ENCODE measurements at places on chromosomes 13 and 19.
A peak's percentile ranks its signal among the peaks of the same experiment; 100 is the strongest.

- no peak for DNase-seq
Observed at GRCh38 chr13:83311886-83312577, 570.2 kb downstream of the SLITRK1 start.

GRCh38 chr19:7360393-7360984 lies 11.8 kb downstream of the ARHGEF18 start:
- DNase-seq = no peak

- DNase-seq = no peak
Observed at GRCh38 chr13:114067381-114067885, 65.0 kb downstream of the RASA3 start.

GRCh38 chr19:46648060-46648960 lies 12.3 kb upstream of the GNG8 start:
- no peak for DNase-seq

GRCh38 chr13:95698047-95698749 lies 21.3 kb downstream of the DNAJC3 start:
- no peak for DNase-seq

DNA sequence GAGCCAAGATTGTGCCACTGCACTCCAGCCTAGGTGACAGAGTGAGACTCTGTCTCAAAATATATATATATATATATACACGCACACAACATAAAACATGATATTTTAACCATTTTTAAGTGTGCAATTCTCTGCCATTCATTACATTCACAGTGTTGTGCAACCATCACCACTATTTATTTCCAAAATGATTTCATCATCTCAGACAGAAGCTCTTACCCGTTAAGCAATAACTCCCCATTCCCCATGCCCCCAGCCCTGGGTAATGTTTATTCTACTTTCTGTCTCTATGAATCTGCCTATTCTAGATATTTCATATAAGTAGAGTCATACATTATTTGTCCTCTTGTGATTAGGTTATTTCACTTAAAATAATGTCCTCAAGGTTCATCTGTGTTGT lies 20.3 kb downstream of the WDR88 start:
- no peak for DNase-seq

DNA sequence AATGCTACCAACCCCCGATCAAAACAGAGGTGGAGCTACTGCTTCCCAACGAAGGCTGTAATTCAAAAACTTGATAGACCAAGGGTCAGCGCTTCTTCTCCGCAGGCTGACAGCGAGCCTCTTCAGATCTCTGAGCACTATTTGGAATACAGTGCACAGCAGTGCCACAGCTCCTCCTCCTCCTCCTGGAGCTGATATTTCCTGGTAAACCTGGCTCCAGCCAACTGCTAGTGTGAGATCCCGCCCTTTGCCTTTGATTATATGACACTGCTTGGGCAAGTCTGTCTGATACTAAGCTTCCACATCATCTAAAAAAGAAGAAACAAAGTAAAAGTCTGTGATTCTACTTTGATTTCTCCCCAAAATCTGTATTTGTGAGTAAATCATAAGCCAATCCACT lies 710.5 kb downstream of the DACH1 start:
- no peak for DNase-seq

- no peak for DNase-seq
Observed at GRCh38 chr19:6761053-6761676, 6.1 kb downstream of the SH2D3A start.

DNA sequence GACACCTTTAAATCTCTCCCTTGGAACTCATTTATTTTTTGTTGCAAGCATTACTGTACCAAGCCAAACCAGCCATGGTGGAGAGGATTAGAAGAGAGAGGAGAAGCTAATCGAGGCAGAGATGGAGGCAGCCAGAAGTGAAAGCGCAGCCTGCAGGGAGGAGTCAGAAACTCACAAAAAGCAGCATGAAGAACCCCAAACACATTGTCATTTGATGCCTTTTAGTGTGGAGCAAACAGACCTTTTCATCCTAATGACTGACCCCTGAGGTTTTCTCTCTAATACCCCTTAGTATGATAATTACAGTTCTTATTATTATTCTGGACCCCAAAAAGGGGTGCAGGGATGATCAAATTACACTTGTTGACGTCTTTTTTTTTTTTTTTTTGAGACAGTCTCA lies 62.5 kb downstream of the TNFRSF19 start:
- no peak for DNase-seq

DNA sequence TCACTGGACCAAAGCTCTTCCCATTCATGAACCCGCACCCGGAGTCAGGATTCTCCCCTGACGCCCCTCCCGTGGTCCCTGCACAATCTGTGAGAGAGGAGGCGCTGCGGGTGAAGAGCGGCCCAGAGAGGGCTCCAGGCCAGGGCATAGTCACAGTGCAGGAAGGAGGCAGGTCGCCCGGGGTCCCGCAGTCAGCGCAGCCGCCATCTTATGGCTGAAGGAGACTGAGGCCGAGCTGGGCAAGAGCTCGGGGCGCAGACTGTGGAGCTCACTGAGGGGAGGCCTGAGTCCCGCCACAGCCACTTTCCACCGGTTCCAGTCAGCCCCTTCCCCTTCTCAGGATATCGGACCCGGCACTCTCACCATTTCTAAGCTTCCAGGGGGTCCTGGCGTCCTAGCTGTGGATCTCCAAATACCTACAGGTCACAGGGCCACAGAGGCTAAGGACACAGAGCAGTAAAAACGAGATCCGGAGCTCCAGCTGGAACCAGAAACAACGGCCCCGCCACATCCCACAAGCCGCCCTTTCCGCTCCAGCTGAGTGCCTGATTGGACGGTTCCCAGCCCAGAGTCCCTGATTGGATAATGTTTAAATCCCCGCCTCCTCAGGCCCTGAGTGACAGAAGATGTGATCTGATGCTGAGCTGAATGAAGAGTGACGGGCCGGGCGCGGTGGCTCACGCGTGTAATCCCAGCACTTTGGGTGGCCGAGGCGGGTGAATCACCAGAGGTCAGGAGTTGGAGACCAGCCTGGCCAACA lies at the start of gene ZNF99:
Gene ZNF99, minus strand, starts transcription at position 501 of the 760 bp plus-strand sequence. Its CDS starts 135 bp downstream, at position 366.
- DNase-seq = no peak

DNA sequence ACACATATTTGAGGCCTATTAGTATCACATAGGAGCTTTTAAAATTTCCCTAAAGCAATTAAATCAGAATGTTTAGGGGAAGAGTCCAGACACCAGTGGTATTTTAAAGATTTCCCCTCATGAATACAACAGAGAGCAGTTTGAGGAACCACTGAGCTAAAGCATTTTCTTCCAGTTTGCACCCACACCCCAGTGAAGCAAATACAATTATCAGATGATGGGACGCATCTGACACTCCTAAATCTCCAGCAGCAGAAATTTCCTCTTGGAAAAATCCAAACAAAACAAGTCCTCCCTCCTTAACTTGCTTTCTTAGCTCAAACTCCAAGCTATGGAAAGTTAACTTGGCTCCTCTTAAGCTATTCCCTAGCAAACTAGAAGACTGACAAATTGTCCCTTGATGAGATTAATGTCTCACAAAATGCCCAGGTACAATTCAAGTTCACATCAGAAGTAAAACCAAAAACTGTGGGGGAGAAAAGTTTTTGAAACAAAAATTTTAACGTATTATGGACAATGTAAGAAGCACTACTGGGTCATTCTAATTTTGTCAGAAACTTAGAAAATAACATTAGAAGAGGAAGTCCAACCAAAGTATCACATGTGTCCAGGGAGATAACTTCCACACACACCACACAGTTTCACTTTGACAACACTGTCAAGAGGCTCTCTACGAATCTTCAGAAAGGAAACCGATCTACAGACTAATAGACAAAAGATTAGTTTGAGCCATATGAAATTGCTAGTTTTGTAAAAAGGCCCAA lies 74.1 kb downstream of the ABCC4 start:
- DNase-seq = no peak

- DNase-seq = no peak
Observed at GRCh38 chr19:42098781-42099180, 22.8 kb downstream of the ZNF574 start.

DNA sequence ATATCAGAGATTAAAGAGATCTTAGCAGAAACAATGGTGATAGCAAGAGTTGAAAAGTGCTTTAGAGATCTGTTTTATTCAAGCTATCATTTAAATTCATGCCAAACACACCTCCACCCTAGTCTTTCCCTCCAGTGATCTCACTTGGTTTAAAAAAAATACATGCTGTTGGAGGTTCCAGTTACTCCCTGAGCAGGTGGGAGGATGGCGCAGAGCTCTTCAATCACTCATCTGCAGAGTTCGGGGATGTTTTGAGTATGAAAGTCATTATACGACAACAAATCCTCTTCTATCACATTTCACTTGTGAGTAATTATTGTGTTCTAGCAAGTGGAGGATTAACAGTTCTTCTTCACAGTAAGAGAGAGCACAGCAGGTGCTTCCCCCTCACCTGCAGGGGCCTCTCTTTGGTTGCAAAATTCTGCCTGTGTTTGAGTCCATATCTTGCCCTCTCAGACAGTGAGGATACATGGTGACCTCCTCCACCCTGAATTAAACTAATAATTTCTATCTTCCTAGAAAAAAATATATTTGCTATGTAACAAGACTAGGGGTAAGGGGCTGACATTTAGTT lies 376.7 kb downstream of the LIG4 start:
- no peak for DNase-seq

GRCh38 chr13:43804461-43805070 lies 17.8 kb upstream of the ENOX1 start:
- DNase-seq = peak; percentile 82

GRCh38 chr19:12784871-12785430 lies 6.3 kb upstream of the JUNB start:
- DNase-seq = no peak

DNA sequence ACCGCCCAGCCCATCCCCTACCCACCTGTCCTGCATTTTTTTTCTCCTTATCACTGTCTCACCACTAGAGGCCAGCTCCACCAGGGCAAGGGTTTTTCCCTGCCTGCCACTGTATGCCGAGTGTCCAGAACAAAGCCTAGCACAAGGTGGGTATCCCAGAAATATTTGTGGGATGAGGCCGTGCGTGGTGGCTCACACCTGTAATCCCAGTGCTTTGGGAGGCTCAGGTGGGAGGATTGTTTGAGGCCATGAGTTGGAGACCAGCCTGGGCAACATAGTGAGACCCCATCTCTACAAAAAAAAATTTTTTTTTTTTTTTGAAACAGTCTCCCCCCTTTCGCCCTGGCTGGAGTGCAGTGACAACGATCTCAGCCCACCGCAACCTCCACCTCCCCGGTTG lies 2.9 kb upstream of the MRI1 start:
- no peak for DNase-seq

DNA sequence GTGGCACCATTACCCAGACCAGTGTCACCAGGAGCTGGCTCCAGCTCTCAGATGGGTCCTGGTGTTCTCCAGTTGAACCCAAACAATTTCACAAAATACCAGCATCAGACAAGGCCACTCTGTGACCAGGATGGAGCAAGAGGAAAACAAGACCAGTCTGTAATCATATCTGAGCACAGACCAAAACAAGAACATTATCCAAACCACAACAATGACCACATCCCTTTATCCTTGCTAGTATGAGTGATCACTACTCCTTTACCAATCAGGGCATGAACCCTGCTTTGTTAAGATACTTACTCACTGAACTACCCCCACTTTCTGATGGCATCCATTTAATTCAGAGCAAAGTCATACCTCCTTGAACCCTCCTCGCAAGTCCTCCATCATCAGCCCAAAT lies 145.9 kb downstream of the NUFIP1 start:
- DNase-seq = no peak

DNA sequence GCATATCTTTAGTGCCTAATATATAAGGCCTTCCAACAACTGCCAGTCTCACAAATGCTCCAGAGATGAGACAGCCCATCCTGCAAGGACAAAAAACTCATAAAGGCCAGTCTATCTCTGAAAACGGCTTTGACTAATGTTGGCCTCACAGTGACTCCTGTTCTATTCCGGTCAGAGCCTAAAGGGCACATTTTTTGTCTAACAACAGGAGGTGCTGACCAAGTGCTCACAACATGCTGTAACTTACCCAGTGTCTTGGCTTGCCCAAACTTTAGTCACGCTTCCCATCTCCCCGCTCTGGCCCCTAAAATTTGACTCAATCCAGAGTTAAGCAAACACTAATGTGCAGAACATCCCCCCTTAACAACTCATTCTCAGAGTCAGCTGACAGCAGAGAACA lies 1411.2 kb upstream of the MIR17HG start:
- no peak for DNase-seq

GRCh38 chr13:43291287-43292060 lies 268.1 kb downstream of the DNAJC15 start:
- DNase-seq = no peak

DNA sequence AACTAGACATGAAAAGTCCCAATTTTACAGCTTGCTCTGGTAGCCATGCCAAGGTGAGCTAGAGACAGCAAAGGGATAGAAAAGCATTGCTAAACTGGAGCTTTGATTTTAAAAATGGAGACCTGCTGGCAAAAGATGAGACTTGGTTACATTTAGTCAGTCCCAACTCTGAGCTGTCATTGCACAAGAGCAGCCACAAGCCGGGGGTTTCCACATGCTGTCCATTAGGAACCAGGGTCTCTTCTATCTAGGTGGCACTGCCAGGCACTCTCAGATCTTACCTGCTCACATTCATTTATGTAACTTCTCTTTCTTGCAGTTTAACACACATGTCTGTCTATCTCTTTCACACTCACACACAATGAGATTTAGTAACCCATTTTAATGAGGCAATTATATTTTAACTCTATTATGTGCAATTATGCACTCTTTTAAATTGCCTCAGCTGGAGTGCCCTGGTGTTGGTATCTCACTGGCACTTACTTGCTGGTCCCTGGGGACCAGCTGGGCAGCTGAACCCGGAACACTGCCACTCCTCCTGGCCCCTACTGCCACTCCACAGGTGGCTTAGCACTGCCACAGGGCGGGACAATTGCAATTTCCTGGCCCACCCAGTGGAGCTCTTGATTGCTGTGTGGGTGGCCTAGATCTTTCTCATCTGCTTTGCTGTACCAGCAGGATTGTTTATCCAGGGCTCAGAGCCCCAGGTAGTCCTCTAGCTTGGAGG lies 112.5 kb downstream of the COG6 start:
- peak; percentile 42 for DNase-seq

DNA sequence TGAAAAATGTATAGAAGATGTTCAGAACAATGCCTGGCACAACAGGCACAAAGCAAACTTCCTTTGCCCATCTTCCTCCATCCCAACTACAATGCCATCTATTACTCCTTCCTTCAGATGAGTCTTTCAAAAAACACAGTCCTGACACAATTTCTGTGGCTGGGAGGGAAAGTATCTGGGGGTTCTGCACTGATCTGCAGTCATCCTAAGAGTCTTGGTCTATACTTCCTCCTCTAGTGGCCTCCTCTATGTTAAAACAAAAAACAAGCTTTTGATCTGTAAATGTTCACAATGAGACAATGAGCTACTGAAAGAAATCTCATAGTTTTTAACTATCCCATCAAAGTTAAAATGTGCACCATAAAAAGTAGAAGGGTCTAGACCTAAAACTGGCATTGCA lies 44.8 kb downstream of the USP12 start:
- DNase-seq = no peak

- DNase-seq = no peak
Observed at GRCh38 chr19:8575467-8575997, 1.7 kb downstream of the MYO1F start.

GRCh38 chr13:63403733-63404132 lies 1988.1 kb upstream of the PCDH20 start:
- no peak for DNase-seq

Data from NCI-H1694 treated with DMSO at 0.1 percent for 48 hours (cell line).